Pulmonary artery endothelial cell (primary cell): ENCODE measurements at places on chromosomes 2 and 18. TPM values are rescaled to one million over a fixed set of nuclear protein-coding genes. Genes with fewer than 3 reads are reported as not detected.

Gene GKN2
- not detected in 2 replicates for total RNA-seq

Gene C2orf76
- total RNA-seq = 10.4 and 11.5 TPM in 2 replicates

Gene MEIS1
- total RNA-seq = 24.1 and 33.0 TPM in 2 replicates

Gene PNO1
- 23.1 and 27.5 TPM in 2 replicates for total RNA-seq

Gene SAG
- total RNA-seq = 0.07 TPM in 1 of 2 replicates, not detected in the other

Gene PAX3
- total RNA-seq = not detected in 2 replicates

Gene GTF3C2
- total RNA-seq = 24.5 and 26.9 TPM in 2 replicates

Gene NYAP2
- total RNA-seq = not detected in 2 replicates

Gene TFCP2L1
- total RNA-seq = not detected in 2 replicates

Gene NFE2L2
- total RNA-seq = 29.7 and 50.7 TPM in 2 replicates

Gene UGT1A3
- total RNA-seq = not detected in 2 replicates

Gene COL3A1
- 0.92 and 7.3 TPM in 2 replicates for total RNA-seq

Gene CPO
- total RNA-seq = not detected in 2 replicates

Gene POTEI
- total RNA-seq = 0.07 TPM in 2 replicates

Gene C2orf80
- not detected in 2 replicates for total RNA-seq

Gene NOSTRIN
- 0.07 and 1.4 TPM in 2 replicates for total RNA-seq

Gene HOXD9
- not detected in 2 replicates for total RNA-seq
